ENCODE measurements at places on chromosomes 1 and 21. TPM values are rescaled to one million over a fixed set of nuclear protein-coding genes. Genes with fewer than 3 reads are reported as not detected.
A peak's percentile ranks its signal among the peaks of the same experiment; 100 is the strongest.

Gene BARHL2
- not detected for polyA plus RNA-seq

DNA sequence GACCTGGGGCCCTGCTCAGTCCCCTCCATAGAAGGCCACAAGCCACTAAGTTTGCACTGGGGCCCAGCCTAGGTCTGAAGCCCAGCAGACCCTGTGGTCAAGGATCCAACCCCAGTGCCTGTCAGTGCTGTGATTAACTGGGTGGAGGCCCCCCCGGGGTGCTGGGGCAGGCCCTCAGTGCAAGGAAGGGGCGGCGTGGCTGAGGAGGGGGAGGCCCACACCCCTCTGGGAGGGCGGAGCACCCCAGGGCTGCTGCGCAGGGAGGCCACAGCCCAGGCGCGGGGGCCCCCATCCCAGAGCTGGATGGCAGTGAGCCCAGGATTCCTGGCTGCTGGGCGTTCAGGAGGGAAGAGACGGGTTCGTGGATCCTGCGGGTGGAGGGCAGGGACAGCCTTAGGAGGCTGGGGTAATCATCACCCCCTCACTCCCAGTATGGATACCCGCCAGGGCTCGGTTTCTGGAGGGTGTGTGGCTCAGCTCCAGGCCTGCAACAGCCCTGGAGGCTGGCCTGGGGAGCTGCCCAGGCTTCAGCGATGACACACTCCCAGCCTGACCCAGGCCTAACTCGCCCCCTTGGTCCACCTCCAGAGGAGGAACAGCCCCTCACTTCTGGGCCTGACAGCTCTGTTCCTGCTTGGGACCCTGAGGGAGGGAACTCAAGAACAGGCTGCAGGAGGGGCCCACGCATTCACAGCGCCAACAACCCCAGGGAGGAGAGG is 890 bp downstream of the GJC2 start:
- DNase-seq: no peak

- DNase-seq: no peak
Observed at GRCh38 chr21:44740742-44741141, 29.4 kb upstream of the TSPEAR start.

DNA sequence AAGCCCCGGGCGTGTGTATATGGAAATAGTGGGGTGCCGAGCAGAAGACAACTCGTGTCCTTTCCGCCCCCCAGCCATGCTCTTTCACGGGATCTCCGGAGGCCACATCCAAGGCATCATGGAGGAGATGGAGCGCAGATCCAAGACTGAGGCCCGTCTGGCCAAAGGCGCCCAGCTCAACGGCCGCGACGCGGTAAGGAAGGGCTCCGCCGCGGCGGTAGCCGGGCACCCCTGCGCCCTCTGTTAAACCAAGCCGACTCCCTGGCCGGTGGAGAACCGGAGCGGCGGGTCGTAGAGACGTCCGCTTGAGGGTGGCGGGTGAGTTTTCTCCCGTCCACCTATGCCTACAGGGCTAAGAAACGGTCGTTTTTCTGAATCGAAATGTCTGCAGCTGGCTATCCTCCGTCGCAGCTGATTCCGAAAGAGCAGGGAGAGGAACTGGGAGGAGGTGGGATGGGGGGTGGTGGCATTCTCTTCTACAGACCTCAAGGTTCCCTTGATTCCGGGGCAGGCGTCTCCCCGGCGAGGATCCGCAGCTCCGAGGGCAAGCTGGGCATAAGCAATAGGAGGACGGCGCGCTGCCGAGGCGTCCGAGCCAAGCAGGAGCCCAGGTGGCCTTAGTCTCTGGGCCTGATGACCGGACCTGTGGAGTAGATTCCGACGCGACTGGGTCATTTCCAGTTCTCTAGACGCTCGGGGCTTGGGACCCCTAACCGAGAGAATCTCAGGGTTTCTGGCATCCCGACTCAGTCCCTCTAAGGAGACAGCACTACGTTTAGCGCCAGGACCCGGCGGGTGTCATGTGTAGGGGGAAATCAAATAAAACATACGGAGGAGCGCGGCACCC is 856 bp downstream of the LHX9 start:
- DNase-seq: no peak

Gene DNTTIP2
- polyA plus RNA-seq: 39.1 TPM

GRCh38 chr1:26994787-26995517 is 1.5 kb downstream of the TRNP1 start:
- no peak for DNase-seq

Gene NHLH1
- 0.49 TPM for polyA plus RNA-seq

GRCh38 chr21:30793581-30794314 is 19.3 kb downstream of the KRTAP8-1 start:
- no peak for DNase-seq

Gene LRRC53
- not detected for polyA plus RNA-seq

DNA sequence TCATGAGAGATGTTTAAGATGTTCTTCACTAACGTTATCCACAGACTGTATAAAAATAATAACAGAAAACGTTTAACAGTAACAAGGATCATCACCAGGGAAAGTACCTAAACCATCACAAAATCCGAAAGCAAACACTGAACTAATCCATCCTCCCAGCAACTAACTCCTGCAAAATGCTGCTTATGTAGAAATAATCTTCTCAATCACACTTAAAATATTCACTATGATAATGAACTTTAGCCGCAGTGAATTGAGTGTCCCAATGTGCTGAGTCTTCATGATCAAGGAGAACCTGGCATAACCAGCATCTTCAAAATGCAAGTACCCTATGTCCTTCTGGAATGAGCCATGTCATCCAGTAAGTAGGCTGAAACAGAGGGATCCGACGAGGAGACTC is 166.1 kb downstream of the LTN1 start:
- no peak for DNase-seq

- peak; percentile 86 for DNase-seq
Observed at GRCh38 chr1:231584117-231584516, 42.5 kb upstream of the DISC1 start.

Gene COP1
- 21.6 TPM for polyA plus RNA-seq

Gene TTLL10
- polyA plus RNA-seq: not detected

DNA sequence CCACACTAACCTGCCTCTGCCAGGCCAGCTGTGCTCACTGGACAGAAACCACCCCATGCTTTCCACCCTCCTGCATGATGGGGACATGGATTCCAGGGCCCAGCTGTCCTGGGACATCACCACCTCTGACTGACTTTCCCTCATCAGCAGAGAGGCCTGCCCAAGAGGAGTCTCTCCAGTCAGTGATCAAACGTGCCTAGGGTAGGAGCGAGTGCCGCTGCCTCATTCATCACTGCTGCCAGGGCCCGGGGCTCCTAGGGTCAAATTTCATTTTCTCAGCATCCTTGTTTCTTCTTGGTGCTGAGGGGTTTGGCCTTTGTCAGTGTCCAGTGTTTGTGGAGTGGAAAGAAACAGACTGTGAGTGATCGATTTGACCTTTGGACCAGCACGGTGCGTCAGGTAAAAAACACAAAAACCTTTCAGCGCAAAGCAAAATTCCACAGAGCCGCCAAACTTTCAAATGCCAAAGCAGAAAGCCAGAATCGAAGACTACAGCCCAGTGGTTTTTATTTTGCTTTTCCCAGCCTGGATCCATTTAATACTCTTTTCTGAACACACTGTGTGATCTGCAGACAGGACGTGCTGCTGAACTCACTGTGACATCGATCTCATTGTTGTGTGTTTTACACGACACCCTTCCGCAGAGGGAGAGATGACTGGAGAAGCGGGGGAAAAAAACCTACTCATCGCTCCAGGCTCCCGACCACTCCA is 43.2 kb downstream of the CAPN8 start:
- no peak for DNase-seq
